ENCODE measurements at places on chromosomes 16 and 17. TPM values are rescaled to one million over a fixed set of nuclear protein-coding genes. Genes with fewer than 3 reads are reported as not detected.

Gene TP53TG3
- total RNA-seq = not detected

Gene TP53TG3F
- total RNA-seq = not detected

Gene CHST6
- 4.8 TPM for total RNA-seq

Gene GRAP
- total RNA-seq = 0.48 TPM

All from PC-9 (cell line).